Stimulated activated CD8-positive, alpha-beta memory T cell treated with anti-CD3 and anti-CD28 coated beads, Interleukin-2, amount 100 ng/mL, for 48 hours (primary cell): ENCODE measurements at places on chromosomes 2 and 18.

GRCh38 chr2:190216829-190217228 lies 102.8 kb downstream of the HIBCH start:
- no peak for DNase-seq

- no peak for DNase-seq
Observed at GRCh38 chr2:128714851-128715312, 396.2 kb upstream of the HS6ST1 start.

GRCh38 chr2:216328347-216328746 lies 43.9 kb downstream of the MARCHF4 start:
- DNase-seq: no peak

- DNase-seq: no peak
Observed at GRCh38 chr2:237872178-237872887, 12.9 kb downstream of the RAMP1 start.

- no peak for DNase-seq
Observed at GRCh38 chr2:101267671-101268656, 15.3 kb downstream of the CNOT11 start.

- no peak for DNase-seq
Observed at GRCh38 chr2:197158591-197159550, 151.7 kb downstream of the ANKRD44 start.

GRCh38 chr18:79642626-79643025 lies 37.0 kb upstream of the CTDP1 start:
- no peak for DNase-seq

DNA sequence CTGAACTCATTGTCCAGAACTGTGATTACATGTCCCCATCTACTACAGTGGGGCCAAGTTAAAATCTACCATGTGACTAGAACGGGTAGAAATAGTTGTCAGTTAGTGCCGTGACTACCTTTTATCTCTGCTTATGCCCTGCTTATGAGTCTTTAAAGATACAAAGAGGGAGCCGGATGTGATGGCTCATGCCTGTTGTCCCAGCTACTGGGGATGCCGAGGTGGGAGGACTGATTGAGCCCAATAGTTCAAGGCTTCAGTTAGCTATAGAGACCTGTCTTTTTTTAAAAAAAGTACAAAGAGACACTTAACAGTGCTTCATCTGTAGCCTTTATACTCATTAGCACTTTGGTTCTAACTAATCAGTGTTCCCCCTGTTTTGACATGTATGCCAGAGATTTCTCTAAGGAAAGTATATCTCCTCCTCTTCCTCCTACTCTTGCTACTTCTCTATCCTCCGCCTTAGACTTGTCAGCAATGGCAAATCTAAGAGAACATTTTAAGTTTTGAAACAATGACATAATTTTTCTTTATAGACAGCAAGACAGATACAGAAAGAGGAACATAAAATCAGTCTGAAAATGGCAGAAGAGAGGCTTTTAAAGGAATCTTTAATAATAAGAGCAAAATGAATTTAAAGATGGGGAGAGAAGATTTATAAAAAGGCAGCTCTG lies 45.0 kb downstream of the NBEAL1 start:
- DNase-seq: no peak

DNA sequence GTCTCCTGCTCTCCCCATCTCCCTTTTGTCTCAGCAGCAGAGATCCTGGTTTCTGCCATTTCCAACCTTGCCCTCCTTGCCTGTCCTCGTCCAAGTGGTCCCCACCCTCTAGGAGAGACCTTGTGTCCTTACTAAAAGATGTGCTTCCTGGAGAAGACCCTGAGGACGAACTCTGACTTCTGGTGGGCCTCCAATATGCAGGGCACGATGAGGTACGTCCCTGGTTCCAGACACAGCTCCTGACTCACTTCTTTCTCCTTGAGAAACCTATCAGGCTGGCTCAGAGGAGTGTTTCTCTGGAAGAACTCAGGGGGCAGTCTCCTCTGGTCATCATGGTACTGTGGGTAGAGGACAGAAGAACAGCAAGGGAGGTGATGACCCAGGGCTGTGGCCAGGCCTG lies 28.2 kb downstream of the CAPN14 start:
- no peak for DNase-seq

GRCh38 chr2:100252811-100253698 lies 69.2 kb downstream of the LONRF2 start:
- DNase-seq: no peak

DNA sequence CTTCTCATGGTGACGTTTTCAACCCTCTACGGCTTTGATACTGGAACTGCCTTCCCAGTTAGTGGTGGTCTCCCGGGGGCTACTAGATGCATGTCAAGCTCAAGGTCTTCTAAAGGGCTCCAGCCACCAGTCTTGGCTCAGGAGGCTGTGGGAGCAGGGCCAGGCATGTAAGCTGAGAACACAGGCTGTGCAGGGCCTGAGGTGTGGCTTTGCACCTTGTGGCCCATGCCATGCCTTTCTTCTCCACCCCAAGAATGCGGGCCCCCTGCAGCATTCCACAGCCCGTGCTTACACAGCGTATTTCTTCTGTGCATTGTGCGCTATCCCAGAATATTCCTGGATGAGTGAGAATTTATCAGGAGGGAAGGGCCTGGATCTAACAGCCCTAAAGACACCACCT lies 144.9 kb downstream of the SEPTIN10 start:
- DNase-seq: no peak

DNA sequence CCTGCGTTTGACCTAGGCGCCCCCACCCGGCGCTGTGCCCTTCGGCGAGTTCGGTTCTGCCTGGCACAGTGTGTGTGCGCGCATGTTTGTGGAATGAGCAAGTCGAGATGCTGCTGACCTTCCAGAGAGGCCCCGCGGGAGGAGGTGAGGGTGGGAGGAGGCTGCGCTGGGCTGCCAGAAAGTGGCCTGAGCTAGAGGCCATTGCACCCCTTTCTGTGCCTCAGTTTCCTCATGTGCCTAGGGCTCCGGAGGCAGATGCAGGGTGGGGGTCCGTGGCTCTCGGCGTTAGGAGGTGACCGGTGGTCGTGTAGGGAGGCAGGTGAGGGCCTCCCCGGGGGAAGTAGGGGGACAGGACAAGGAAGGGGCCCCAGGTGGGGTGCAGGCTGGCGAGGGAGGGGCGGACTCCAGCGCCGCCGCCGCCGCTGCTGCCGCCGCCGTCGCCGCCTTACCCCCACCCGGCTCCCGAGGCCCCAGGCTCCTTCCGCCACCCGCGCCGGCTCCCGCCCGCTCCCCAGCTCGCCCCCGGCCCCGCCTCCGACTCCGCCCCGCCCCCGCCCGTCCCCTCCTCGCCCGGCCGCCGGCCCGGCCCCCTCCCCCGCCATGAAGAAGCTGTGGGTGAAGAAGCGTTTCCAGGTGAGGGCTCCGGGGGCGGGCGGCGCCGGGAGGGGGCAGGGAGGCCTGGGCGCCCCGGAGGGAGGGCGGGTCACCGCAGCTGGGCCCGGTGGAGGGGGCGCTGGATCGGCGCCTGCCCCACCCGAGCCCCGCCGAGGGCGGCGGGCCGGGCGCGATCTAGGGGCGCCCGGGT lies 7.0 kb downstream of the SPEG start:
- DNase-seq: no peak

DNA sequence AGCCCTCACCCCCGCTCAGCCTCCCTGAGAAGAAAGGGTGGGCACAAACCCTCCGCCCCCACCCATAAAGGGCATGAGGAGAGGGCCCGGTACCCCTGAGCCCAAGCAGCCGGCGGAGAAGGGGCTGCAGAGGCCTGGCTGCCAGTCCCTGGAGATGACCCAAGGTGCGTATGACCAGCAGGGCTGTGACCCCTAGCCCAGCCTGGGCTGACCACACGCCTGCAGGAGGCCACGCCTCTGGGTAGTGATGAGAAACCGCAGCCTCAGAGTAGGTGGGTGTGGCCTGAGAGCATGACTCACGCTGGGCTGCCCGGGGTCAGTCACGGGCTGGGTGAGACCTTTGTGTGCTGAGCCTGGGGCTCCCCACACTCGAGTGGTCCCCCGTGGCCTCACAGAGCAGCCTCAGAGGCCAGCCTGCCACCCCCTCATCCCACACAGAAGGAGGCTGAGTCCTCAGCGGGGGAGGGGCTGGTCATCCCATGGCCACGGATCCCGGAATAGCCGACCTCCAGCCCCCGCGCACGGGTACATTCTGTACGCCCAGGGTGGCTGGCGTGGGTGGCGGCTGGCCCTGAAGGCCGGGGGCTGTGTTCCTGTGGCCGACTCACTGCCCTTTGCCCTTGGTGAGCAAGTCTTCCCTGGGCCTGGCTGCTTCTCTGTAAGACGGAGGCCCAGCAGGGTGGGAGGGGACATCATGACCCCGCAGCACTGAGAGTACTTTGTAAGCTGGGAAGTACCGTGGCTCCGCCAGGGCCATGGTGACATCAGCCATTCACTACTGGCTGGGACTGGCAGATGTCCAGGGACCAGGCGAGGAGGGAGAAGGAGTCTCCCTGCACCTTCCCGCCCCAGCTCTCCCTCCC lies 110.8 kb upstream of the OTOS start:
- DNase-seq: no peak

DNA sequence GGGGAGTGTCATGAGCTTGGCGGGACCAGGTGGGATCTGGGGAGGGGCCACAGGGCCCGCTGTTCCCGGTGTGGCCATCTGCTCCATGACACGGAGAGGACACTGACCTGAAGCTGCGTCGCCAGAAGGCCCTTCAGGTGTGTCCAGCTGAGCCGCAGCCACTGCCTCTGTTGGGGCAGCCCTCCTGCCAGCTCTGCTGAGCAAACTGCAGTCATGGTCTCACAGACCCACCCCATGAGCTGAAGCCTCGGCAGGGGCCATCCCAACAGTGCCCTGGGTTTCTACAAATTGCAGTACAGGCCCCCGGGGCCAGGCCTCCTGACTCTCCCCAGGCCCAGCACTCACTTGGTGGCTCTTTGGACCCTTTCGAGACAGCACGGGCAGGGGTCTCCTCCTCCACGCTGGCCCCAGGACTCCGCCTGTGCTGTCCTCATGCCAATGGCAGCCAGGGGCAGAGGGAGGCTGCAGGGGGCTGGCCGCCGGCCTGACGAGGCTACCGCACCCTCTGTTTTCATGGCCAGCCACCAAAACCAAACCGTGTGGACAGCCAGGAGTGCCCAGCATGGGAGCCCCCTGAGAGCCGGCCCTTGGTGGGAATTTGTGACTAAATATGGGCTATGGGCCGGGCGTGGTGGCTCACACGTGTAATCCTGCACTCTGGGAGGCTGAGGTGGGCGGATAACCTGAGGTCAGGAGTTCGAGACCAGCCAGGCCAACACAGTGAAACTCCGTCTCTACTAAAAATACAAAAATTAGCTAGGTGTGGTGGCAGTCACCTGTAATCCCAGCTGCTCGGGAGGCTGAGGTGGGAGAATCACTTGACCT lies 175.2 kb upstream of the SALL3 start:
- DNase-seq: no peak

DNA sequence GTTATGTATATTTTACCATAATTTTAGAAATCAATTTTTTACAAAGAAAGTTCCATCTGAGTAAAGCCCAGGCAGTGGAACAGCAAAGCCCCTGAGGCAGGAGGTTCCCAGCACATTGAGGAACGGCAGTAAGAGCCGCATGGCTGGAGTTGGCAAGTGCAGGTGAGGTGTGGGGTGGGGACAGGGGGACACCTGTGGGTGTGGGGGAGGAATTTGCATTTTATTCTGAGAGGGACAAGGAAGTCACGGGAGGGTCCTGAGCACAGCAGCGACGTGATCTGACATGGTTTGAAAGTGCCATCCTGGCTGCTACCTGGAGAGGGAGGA lies 16.1 kb upstream of the ADI1 start:
- no peak for DNase-seq

DNA sequence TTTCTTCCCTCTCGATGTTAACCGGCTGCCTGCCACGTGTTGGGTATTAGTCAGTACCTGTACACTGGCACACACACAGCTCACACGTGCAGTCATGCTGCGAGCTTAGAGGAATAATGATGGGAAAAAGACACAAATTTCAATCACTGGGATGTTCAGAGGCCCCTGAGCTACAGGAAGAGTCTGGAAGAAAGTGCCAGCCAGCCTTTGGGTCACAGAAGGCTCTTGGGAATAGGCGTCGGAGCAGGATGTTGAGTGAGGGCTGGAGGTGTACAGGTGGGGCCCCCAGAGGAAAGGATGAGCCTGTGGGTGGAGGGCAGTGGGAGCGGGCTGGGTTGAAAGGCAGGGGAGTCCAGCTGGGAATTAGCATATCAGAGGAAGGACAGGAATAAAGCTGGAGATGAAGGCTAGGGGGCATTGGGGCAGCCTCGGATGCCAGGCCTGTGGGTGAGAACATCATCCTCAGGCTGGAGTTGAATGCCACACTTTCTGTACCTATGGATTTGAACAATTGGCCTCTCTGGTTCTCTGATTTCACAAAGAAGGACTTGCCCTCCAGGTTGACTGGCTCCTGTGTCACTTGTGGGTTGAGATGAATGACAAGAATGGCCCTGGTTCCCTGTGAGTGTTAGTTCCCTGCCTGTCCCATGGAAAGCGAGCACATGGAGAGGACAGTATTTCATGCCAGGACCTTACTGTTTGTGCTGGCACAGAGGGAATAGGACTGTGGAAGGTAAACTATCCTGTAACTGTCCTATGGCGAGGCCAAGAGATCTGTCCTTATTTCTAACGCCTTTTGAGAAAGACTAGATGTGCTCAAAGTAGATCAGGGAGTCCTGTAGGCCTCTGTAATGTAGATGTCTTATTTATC lies 40.6 kb downstream of the GREB1 start:
- DNase-seq: no peak

DNA sequence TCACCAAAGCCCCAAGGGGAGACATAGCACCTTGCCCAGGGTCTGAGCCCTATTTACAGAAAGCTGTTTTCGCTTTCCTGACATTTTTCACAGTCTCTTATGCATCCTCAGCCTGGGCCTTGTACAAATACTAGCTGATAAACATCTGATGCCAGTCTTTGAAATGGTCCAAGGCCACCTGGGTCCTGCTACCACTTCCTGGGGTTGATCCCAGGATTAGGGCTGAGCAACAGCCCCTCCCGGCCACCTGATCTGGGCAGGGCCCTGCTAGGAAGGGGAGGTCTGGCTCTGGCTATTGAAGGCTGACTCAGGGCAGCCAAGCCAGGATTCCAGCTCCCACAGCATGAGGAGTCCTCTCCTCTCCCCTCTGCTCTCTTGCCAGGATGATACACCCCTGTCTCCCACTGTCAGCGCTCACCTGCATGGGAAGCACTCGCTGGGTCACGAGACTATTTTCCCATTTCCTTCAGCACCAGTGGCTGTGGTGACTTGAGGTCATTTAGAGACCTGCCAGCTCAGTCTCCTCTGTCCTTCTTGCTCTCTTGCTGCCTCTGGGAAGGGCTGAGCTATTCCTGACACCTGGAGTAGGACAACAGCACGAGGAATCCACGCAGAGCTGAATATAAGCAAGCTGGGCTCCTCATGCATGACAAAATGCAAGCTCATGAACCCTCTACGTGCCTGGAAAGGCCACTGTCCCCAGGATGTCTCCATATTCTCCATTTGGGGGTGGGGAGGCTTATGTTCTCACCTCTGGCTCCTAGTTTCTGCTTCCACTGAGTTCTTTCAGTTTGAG lies 53.0 kb upstream of the LGALSL start:
- DNase-seq: no peak

DNA sequence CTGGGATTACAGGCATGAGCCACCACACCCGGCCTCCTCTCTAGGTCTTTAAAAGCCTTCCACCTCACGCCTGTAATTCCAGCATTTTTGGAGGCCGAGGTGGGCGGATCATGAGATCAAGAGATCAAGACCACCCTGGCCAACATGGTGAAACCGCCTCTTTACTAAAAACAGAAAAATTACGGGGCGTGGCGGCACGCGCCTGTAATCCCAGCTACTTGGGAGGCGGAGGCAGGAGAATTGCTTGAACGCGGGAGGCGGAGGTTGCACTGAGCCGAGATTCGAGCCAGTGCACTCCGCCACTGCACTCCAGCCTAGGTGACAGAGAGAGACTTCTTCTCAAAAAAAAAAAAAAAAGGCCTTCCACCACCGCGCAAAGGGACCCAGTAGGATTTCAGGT lies 1.3 kb upstream of the FAM117B start:
- DNase-seq: no peak

- DNase-seq: no peak
Observed at GRCh38 chr18:79877163-79878091, 74.0 kb downstream of the SLC66A2 start.
